Bone marrow (tissue), 2 donors: ENCODE measurements at places on chromosomes 1 and 21.

GRCh38 chr1:207328908-207329440 lies 7.5 kb downstream of the CD55 start:
- DNase-seq = no peak

GRCh38 chr1:157992031-157992832 lies 1.2 kb upstream of the KIRREL1 start:
- no peak for DNase-seq

DNA sequence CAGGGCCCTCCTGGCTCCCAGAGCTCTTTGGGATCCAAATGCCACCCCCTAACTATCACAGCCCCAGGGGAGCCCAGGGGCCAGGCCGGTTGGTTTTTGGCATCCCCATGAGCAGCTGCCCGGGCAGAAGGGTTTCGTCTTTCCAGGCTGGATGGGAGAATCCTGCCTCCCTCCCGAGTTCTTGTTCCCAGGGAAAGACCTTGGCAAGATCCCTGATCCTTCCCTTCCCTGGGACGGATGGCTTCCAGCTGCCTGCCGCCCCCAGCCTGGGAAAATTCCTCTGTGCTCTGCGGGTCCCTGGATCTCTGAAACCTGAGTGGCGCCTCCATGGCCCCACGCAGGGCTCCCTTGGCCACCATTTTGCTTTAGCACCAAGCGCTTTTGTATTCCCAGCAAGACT lies 55.6 kb downstream of the TAS1R2 start:
- DNase-seq = no peak

DNA sequence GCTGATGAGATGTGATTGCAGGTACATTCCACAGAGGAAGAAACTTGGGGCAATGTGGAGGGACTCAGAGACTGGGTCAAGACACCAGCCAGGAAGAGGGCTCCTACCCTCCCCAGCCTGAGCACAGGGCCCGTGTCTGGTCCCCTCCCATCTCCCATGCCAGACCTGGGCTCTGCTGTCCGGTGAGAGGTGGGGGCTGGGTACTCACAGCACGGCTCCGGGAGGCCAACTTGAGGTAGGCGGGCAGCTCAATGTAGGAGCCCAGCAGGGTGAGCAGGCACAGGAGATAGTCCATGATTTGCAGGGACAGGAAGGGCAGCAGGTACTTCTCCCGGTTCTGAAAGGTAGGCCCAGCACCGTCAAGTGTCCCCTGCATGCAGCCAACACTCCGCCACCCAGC lies 16.2 kb upstream of the MATN1 start:
- no peak for DNase-seq

DNA sequence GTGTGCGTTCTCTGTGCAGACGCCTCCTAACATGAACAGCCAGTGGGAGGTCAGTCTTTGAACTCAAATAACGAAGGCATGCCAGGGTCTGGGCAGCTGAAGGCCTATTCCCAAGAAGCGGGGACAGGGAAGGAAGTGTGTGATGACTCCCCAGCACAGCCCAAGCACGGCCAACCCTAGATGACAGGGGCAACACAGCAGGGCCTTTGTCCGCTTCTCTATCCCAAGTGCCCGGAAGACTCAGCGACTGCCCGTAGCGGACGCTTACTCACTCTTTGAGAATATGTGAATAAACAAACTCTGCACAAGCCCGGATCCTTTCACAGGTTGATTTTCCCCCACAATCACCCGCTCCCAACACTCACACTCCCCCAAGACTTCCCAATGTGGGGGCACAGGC lies 11.2 kb downstream of the C1orf198 start:
- DNase-seq = no peak

DNA sequence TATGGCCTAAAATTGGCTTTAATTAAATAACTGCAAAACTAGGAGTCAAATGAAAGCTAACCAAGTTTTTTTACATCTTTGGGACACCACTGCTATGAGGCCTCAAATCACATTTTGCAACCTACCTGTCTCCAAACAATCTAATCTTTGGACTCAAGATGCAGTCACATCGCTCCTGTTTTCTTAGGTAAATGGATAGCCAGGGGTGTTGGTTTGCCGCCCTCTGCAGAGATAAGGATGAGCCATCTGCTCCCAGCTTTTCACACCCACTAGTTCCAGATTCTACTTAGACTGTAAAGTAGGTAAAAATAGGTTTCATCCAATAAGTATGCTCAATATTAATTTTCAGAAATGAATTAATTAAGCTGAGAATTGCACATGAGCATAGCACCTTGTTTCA lies 456.5 kb downstream of the KIF26B start:
- DNase-seq = no peak

DNA sequence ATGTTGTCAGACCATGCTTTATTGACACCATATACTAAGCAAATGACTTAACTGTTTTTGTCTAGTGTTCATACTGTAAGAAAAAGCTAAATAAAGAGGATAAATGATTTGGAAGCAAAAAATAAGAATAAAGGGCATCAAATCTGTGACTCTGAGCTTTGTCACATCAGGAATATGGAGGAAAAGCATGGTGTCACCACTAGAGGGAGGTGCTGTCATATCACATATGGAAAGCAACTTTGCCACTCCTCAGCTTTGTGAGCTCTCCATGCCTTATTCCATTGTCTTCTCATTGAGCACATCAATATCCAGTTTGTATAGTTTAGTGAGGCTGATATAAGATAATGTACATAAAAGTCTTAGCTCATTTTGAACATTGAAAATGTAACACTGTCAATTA lies 20.8 kb upstream of the GBP1 start:
- no peak for DNase-seq

- no peak for DNase-seq
Observed at GRCh38 chr1:158039380-158039779, 45.9 kb downstream of the KIRREL1 start.

GRCh38 chr1:198927129-198927528 lies 288.3 kb downstream of the PTPRC start:
- DNase-seq = no peak

DNA sequence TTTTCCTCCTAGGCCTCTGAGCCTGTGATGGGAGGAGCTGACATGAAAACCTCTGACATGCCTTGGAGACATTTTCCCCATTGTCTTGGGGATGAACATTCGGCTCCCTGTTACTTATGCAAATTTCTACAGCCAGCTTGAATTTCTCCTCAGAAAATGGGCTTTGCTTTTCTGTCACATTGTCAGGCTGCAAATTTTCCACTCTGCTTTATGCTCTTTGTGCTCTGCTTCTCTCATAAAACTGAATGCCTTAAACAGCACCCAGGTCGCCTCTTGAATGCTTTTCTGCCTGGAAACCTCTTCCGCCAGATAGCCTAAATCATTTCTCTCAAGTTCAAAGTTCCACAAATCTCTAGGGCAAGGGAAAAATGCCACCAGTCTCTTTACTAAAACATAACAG lies 46.7 kb upstream of the TENT5C start:
- DNase-seq = no peak

- DNase-seq = no peak
Observed at GRCh38 chr1:155173478-155174323, at the start of gene TRIM46. Gene TRIM46 (plus strand): TSS chr1:155173849. CDS start chr1:155173967, 118 bp downstream.

DNA sequence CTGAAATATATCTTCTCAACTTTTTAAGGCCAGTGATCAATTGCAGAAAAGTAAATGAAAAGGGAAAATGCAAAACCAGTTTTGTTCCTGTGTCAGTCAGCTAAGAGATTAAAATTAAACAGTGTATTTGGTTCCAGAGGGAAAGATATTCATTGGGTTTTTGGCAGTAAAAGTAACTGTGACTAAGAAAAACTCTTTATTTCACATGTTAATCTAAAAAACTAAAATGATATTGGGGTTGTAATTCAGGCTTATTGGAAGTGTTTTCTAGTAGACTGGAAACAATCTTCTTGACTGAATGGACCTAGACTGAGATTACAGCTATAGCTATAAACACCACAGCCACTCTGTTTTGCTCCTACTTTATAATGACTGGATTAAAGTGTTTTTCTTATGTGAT lies 413.9 kb downstream of the ADGRL2 start:
- no peak for DNase-seq

- no peak for DNase-seq
Observed at GRCh38 chr1:152145769-152146168, 13.3 kb downstream of the RPTN start.

GRCh38 chr1:202967684-202968281 lies 726 bp upstream of the CYB5R1 start:
- no peak for DNase-seq

DNA sequence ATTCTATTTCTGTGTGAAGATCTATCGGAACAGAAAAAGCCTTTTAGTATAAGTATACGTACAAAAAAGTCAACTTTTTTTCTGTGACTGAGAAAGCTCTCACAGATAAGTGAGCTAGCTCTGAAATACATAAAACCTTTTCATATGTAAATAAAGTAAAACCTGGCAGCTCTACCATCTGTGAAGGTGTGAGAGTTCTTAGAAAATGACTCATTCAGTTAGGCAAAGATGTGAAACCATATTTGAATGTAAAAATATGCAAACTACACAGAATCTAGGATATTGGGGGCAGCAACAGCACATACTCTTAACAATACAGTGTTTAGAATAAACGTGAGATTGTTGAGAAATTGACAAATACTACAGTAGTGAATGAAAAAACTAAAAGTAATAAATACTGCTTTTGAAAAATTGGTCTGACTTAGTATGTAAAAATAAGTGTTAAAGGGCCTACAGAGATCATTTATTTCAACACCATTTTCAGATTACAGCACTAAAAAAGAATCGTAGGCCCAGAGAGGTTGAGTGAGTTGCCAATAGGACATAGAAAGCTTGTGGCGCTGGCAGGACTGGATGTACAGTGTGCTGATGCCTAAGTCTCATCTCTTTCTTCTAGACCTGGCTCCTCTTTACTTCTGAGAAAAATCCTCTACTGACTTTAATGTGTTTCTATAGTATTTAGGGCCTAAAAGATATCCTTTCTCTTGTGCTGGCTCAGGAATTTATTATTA lies 19.8 kb downstream of the ATP6V1G3 start:
- no peak for DNase-seq

- DNase-seq = no peak
Observed at GRCh38 chr1:28258628-28259251, 578 bp upstream of the SESN2 start.

GRCh38 chr1:23639460-23640095 lies 52.0 kb upstream of the RPL11 start:
- no peak for DNase-seq

DNA sequence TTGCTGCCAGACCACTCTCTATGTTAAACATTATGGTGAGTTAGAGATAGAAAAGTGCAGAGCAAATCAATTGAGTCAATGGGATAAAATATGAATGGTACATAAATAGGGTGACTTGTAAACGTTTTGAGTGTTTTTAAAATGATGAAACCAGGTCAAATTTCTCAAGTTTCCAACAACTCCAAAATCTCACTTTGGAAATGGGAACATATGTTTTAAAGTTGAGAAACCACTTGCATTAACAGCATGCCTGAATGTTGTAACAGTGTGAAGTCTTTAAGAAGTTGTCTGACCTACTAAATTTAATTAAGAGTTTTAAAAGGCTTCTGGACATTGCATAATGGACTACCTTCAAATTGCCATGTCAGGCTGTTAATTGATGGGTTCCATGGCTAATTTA lies 33.6 kb upstream of the RAVER2 start:
- no peak for DNase-seq

GRCh38 chr1:84869720-84870119 lies 23.3 kb downstream of the LPAR3 start:
- no peak for DNase-seq

- no peak for DNase-seq
Observed at GRCh38 chr1:42752284-42752683, 12.2 kb upstream of the CLDN19 start.

- no peak for DNase-seq
Observed at GRCh38 chr1:28028873-28029654, 59.3 kb downstream of the EYA3 start.

DNA sequence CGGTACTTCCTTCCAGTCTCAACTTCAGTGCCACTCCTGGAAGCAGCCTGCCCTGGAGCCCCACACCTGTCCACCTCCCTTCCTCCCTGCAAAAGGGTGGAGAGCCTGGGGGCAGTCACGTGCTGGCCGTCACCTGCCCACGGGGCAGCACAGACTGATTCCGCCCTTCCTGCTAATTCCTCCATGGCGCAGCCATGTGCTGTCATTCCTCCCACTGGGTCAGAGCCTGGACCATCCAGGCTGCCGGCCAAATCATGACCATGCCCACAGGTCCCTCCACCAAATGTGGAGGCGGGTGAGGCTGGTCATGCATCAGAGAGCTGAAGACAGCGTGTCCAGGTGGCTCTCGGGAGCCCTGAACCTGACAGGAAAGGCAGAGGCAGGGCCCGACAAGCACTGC lies 24.4 kb upstream of the GPR153 start:
- no peak for DNase-seq

GRCh38 chr1:198173832-198174231 lies 17.0 kb downstream of the NEK7 start:
- DNase-seq = no peak

DNA sequence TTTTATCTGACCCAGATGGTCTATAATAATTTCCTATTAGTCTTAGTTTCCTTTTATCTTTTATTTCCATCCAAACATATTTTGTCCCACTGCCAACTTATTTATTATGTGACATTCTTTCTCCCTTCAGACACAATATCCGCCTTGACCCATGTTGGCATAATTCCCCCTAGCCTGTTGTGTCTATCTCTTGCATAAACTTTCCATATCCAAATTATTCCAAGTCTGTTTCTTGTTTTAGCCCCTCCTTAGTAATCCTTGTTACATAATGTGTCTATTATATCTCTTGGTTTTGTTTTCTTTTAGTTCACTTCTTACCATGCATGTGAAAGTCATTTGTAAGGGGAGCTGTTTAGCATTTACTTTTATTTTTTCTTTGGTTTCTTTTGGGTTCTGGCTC lies 81.6 kb upstream of the CACHD1 start:
- no peak for DNase-seq

DNA sequence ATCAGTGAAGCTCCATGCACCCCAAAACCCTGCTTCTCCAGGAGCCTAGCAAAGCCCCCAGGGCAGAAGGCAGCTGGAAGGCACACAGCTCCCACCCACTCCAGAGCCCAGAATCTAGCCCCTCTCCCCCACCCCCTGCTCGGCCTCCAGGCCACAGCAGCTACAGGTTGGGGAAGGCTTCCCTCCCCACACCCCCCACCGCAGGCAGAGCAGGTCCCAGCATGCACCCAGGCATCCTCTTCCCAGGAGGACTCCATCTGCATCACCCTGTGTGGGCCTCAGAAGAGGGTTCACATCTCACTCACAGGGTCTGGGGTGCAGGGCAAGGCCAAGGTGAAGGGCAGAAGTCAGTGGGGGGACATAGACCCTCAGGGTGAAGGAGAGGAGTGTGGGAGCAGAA lies 719 bp downstream of the S100A14 start:
- no peak for DNase-seq

- DNase-seq = no peak
Observed at GRCh38 chr1:35691080-35691479, 27.6 kb downstream of the C1orf216 start.
